ENCODE measurements at places on chromosomes 2 and 18.

GRCh38 chr2:222504719-222505118, 80.4 kb downstream of the SGPP2 start:
- DNase-seq: no peak

DNA sequence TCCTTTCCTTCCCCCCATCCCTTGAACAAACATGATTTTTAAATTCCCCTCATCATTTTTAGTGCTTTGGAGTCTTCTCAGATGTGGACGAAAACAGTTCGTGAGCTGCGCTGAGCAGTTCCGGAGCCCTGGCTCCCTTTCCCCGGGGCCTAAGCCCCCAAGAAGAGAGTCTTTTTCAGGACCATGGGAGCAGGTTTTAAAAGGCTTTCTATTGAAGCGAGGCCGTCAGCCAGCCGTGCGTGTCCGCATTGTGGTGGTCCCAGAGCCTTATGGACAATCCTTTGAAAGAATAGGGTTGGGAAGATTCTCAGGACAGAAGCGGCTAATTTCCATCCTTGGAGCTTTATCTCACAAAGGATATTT, 290.7 kb downstream of the SOX11 start:
- DNase-seq: no peak

DNA sequence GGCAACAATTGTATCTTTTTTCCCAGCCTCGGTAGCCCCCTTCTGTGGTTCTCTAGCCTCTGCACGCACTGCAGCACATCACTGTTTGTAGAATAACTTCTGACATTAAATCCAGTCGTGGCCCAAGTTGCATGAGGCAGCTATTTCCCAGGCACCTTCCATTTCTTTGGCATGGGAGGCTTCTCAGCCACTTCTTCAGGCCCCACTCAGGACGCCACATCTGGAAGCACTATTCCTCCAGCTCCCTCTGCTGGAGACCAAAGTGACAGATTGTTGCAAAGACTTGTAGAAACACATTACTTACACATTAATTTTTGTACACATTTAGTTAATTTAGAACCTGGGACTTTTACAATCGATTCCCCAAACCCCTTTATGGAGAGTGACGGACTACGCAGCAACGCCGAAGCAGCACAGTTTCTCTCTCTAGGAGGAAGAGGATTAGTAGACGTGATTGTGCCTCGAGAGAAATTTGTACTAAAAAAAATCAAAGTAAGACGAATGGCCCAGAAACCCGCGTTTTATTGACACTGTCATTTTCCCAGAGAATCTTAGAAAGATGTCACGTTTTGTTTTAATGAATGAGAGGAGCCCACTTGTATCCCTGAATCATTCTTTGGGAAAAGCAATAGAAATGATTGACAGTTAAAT, 57.8 kb upstream of the RGPD5 start:
- DNase-seq: peak; percentile 74

DNA sequence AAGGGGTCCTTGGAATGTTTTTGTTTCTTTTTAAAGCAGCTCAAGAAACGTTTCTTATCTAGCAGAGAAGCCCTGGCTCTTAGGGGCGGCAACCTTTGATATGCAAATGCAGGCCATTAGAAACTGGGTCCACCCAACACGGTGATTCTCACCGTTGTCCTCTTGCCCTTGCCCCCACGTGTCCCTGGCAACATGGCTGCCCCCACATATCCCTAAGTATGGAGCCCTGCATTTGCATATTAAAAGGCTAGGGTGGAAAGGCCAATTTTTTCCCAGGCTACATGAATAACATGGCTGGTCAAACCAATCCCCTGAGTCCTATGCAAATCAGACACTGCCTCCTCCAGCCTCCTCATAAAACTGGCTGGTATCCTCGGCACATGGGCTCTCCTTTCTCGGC, 230.1 kb upstream of the SPOPL start:
- no peak for DNase-seq

DNA sequence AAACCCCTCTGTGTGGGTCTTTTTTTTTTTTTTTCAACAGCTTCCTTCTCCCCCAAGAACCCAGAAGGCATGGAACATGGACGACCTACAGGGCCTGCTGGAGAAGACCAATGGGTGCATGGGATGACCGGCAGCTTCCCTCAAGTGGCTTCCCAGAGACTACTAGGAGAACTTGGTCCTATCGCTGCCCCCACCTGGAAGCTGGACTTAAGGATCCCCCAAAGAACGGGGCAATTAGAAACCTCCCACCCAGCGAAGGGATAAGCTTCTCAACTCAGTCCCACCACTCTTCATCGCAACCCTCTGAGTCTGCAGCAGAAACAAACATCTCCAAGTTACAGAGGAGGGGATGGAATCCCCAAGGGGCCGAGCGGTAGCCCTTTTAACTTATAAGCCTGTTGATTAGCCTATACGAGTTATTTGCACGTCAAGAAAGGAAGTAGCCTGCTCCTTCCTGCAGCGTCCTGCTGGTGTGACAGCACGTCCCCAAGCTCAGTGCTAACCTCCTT, 1.4 kb downstream of the ACTR1B start:
- no peak for DNase-seq

DNA sequence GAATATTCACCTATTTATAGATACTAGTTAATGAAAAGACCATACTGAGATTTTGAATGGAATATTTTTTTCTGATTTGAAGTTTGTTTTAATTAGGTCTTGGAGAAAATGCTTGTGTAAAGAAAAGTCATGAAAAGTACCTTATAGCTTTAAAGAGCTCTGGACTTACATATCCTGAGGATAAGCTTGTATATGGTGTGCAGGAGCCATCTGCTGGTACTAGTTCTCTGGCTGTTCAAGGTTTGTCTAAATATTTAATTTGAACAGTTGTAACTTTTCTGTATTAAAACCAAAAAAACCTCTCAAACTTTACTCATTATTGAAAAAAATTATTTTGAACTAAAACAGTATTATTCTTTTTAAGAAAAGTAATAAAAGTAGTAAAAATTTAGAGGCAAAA, 50.1 kb downstream of the UBR3 start:
- DNase-seq: peak; percentile 37

DNA sequence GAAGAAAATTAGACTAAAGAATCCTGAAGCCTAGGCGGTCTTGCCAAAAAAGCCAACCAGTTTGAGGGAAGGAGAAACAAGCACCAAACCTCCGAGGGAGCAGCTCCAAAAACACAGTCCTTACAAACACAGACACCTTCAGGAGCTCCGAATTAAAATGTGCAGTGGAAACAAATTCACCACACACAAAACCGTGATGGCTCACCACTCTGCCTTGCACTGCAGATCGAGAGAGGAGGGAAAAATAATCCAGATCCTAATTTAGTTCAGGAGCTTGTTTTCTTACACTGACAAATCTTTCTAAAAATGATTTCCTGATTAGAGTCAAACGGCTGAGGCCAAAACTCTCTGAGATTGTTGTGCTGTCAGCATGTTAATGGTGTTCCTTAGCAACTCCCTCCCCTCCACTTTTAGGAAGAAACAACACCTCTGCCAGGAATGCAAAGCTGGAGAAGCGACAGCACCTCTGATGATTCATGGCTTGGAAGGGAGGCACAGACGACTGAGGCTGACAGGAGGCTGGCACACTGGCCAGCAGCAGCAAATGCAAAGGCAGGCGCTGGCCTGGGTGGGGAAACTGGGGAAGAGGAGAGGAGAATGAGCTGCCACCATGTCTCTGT, 249.4 kb upstream of the KLHL29 start:
- no peak for DNase-seq

GRCh38 chr18:26458526-26459232, 89.7 kb downstream of the KCTD1 start:
- DNase-seq: no peak

DNA sequence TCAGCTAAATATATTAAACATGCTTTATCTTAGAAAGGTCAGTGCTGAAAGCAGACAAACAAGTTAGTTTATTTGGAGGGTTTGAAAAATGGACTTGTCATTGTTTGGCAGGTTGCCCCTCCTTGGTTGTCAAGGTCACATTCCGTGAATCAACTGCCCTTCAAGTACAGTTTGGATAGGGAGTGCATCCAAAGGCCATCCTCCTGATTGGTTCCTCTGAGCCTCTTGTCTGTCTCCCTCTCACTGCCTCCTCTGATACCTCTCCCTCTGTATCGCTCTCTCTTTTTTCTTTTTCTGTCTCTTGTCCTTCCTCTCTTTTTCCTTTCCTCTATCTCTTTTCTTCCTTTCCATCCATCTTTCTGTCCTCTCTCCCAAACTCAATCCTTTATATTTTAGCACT, 5.4 kb downstream of the ITGAV start:
- DNase-seq: no peak

- peak; percentile 65 for DNase-seq
Observed at GRCh38 chr18:457521-458412, 42.7 kb downstream of the COLEC12 start.

- DNase-seq: peak; percentile 62
Observed at GRCh38 chr2:68889500-68889899, 18.3 kb upstream of the BMP10 start.

- DNase-seq: no peak
Observed at GRCh38 chr18:70468861-70469547, 180.2 kb downstream of the SOCS6 start.

DNA sequence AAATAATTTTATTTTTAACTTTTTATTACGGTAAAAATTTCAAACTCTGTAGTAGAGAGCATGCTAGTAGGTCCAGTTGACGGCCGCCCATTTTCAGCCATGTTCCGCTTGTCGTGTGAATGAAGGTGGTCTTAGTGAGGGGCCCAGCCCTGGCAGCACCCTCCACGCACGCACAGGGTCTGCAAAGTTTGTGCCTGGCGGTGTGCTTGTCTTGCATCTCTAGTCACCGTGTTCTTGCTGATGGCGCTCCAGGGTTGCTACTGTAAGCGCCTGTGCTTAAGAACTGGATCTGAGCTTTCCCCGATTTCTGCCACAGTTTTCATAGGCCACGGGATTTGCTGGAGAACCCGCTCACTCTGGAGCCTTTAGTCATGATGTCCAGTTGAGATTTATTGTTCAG, 28.9 kb downstream of the LDLRAD4 start:
- no peak for DNase-seq

GRCh38 chr2:191560411-191560980, 117.4 kb upstream of the NABP1 start:
- no peak for DNase-seq

GRCh38 chr2:187748958-187749357, 194.7 kb upstream of the TFPI start:
- DNase-seq: no peak

- DNase-seq: peak; percentile 82
Observed at GRCh38 chr2:217996361-217996760, 6.4 kb downstream of the TNS1 start.

GRCh38 chr2:222864296-222864695, 3.5 kb downstream of the ACSL3 start:
- DNase-seq: peak; percentile 83

GRCh38 chr18:50859793-50860555, 18.9 kb upstream of the ME2 start:
- no peak for DNase-seq

DNA sequence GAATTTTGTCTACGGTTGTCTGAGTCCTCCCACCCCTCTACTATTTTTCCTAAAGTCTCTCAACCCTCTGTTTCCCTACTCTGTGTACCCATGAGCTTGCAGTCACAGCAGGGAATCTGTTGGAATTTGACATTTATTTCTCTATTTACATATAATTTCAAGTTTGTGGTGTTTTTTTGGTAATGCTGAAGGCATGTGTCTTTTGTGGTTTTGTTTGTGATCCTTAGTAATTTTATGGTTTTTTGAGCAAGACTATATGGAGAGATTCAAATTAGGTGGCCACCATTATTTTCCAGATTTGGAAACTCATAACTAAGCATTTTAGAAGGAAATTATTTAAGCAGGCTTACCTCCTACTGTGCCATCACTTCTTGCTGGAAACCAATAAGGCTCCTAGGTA, 27.2 kb upstream of the FBLN7 start:
- DNase-seq: no peak

DNA sequence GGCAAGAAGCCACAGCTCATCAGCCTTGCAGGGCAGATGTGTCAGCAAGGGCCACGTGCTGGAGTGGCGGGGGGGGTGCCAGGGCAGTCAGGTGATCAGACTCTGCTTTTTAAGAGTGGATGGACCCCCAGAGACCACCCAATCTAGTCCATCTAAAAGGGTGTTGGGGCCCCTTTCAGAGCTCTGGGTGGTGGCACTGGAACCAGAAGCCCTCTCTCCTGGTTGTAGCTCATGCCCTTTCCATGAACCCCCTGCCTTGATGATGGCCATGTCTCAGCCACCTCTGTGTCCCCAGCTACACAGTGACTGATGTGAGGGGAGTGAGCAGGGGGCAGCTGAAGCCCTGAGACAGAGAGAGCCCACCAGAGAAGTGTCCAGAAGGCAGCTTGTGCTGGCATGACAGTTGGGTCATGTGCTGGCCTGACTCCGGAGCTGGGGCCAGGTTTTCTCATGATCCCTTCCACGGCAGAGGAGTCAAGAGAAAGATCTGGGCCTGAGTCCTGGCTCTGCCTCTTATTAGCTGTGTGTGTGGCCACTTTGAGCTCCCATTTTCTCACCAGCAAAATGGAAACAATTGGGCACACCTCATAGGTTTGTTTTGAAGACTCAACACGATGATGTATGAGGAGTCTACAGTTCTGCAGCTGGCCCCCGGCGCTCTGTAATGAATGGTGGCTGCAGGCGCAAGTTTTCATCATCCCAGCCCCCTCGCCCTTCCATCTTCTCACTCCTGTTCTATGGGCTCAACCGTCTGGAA, 195.7 kb downstream of the ZFP36L2 start:
- no peak for DNase-seq

- DNase-seq: no peak
Observed at GRCh38 chr2:120948662-120949011, 213.0 kb downstream of the GLI2 start.

GRCh38 chr2:233435436-233436190, 81.3 kb downstream of the DGKD start:
- no peak for DNase-seq

DNA sequence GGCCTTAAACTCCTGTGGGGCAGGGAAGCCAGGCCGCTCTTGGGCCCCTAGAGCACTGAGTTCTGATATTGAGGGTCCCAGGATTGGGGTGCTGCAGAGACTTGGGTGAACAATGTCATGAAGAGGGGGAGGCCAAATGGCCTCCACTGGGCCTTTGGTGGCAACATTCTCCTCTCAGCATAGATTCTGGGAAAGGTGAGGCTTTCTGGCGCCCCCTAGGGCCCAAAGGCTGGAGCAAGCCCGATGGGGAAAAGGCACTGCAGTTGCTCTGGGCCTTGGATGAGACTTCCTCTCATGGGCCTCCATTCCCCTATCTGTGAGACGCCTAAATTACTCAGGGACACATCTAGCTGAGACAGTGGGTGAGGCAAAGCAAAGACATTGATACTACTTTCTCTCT, 84.8 kb downstream of the ACAA2 start:
- DNase-seq: no peak

GRCh38 chr2:47530105-47530760, 127.3 kb downstream of the MSH2 start:
- no peak for DNase-seq
